Stimulated activated CD8-positive, alpha-beta memory T cell treated with anti-CD3 and anti-CD28 coated beads, Interleukin-7, amount 100 ng/mL, for 4 hours (primary cell): ENCODE measurements at places on chromosomes 3 and 15.

DNA sequence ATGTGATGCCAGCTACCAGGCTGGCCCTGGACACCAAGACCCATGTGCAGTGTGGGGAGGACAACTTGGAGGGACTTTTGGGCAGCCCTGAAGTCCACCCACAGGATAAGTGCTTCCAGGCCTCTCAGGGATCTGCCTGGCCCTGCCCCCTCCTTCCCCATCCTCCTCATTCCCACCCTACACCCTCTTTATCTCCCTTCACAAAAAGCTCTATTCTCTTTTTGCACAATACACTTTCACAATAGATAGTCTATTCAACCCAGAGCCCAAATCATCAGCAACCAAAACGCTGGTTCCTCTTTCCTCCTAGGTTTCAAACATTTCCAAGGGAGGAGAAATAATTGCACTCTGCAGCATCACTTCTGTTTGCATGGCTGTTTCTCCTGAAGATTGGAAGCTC is 7.8 kb upstream of the ZNF710 start:
- DNase-seq: no peak

DNA sequence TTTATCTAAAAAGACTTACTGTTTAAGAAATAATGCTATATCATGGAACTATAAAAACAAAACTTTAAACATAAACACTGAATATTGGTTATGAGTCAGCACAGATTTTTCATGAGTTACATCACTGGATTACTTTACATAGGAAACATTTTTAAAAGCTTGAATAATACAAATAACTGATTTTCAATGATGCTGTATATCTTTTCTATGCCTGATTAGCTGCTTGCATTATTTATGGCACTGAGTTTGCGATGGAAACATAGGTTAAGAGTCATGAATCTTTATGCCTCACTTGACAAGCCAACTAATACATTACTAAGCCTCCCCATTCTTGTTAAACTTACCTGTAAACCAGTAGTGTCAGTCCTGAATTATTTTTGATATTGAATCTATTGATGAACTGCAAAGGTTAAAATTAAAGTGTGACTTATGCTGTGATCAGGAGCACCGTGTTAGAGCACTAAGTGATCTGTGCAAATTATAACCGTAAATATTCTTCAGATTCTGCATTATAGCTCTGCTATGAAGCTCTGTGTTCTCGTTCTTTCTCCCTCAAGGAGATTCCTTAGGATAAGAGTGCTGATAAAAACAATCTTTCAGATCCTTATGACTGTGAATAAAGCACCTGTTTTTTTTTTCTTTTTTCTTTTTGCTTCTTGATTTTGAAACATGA is 437.3 kb upstream of the BCHE start:
- no peak for DNase-seq

GRCh38 chr3:123397921-123398785 is 50.7 kb downstream of the ADCY5 start:
- DNase-seq: no peak

GRCh38 chr3:8442993-8443650 is 58.5 kb upstream of the LMCD1 start:
- no peak for DNase-seq

DNA sequence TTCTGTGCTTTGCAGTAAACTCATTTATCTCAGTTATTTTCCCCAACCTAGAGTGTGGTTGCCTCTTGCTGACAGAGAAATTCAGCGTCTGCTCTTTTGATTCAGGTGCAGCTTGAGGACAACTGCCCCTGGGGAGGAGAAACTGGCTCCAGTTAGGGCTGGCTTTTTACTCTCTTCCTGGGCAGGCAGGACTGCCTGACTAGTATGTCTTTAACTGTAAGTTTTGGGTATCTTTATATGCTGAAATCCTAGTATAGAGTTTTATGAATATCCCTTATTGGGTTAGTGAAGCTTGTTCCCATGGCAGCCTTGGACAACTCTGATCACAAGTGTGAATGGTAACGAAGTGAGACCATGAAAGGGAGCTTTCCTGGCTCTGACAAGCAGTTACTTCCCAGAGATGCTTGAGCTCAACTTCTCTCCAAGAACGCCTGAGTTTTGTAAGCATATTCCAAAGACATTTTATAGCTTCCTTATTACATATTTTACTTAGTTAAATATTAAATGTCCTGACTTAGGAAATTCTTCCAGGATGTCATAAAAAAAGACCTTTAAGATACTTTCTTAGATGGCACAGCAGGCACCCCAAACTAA is 27.1 kb downstream of the CCNB2 start:
- DNase-seq: no peak

DNA sequence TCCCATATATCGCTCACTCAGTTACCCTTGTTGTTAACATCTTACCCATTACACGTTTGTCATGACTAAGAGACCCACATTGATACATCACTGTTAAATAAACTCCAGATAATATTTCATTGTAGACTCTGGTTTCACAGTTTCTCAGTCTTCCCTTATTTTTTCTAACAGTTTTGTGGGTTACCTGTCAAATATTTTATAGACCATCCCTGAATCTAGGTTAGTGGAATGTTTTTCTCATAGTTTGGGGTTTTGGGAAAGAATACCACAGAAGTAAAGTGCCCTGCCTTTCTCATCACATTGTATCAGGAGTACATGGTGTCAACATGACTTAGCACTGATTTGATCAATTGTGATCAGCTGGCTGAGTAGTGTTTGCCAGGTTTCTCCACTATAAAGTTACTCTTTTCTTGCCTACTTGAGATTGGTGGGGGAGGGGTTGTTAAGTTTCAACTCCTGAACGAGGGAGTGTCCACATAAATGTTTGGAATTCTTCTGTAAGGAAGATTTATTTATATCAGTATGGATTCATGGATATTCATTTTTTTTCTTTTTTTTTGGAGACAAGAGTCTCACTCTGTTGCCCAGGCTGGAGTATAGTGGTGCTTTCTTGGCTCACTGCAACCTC is 25.9 kb downstream of the RNF111 start:
- no peak for DNase-seq

- DNase-seq: no peak
Observed at GRCh38 chr15:94145046-94145445, 86.3 kb upstream of the MCTP2 start.

DNA sequence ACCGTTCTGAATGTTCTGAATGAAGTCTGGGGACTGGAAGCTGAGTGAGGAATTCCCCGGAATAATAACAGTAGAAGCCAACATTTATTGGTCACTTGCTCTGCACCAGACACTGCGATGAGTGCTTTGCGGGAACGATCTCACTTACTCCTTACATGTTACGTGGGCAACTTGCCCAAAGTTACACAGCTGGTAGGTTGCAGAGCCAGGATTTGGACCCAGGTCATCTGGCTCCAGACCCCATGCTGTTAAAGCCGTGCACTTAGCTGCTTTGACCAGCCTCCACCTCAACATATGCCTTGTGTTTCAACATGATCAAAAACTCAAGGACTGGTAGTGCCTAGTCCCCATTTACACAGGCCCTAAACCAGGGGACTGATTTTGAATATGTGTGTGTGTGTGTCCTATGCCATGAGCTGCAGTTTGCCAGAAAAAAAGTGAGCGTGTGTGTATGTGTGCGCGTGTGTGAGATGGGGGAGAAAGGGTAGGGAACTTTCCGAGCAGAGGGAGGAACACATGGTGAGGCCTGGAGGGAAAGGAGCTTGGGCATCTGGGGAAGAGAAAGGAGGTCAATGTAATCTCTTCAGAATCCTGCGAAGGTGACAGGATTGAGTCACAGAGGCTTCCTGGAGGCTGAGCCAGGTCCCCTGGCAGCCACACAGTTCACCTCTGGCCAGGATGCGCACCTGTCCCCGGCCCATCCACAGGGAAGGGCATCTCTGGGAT is 28.9 kb downstream of the LINGO1 start:
- DNase-seq: no peak

DNA sequence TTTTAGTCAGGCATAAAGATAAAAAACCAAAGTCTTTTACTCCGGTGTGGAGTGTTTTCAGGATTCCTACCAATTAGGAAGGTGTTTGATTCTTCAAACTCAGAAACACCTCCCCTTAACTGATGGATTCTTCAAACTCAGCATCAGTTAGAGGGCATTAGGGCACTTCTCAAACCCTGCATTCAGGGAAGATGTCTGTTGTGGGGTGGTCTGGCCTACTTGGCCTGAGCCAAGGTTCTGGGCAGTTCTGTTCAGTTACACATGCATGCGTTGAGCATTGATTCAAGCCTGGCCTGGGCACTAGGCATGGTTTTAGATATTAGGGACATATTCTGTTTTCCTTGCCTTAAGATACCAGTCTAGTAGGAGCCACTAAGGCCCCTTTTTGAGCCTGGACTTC is 1.0 kb downstream of the HGD start:
- no peak for DNase-seq

DNA sequence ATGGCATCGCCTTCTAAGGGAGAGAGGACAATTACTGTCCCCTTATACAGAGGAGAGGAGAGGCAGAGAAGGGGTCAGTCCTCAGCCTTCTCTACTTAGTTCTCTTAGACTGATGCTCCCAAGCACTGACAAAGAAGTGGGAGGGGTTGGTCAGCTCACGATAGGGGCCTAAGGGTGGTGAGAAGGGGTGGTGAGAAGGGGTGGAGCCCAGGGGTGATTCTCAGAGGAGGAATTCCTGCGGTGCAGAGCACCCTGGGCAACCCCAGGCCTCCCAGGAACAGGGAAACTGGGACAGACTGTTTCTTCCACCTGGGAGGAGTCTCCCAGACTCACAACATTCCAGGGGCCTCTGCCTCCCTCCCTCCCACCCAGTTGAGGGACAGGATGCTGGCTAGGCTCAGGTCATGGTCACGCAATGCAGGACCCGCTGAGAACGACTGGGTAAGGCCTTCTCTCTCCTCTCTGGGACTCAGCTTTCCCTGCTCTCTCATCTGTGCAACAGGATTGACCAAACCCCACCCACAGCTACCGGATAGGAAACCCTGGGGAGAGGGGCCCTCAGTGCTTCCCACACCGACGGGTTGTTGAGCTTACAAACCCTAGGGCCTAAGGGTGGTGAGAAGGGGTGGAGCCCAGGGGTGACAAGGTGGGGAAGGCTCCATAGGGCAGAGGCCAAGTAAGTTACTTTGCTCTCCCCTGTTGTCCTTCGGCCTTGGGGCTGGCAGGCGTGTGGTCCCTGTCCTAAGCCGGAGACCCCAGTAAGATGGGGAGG is 1.5 kb downstream of the TPRA1 start:
- DNase-seq: no peak

DNA sequence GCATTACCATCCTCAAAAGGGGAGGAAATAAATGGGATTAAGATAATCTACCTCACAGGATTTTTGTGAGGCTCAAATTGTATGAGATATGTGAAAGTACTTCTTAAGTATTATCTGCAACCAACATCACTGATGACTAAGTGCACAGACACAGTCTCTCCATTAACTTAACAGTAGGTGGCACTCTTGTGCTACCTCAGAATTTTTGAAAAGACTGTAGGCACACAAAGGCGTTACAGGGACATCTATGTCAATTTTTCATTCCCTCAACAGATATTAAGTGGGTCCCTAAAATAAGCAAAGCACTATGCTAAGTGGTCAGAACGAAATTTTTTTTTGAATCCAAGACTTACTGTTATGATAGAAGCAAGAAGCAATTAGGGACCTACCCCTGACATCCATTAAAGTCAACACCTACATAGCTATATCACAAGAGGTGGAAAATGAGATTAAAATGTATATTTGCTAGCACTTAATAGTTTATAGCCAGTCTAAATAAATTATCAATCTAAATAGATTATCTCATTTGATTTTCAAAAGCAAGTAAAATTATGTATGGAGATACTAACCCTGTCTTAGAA is 52.9 kb downstream of the RYK start:
- DNase-seq: no peak

DNA sequence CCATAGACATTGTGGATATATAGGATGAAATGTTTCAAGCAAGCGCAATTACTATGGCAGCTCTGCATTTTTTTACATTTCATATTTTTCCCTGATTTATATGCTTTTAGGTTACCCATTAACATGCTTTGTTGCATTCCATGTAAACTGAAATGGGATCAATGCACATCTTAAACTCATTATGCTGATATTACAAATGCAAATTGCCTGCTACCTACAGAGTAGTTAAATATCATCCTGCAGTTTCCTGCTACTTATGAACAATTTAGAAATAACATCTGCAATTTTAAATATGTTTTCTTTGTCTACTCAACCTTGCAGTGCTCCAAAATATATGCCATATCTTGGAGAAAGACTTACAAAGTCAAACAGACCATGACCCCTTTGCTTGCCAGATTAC is 526.9 kb upstream of the NECTIN3 start:
- no peak for DNase-seq

- no peak for DNase-seq
Observed at GRCh38 chr3:114691871-114692270, 398.0 kb downstream of the TIGIT start.

GRCh38 chr3:49173116-49173791 is 1.9 kb downstream of the KLHDC8B start:
- no peak for DNase-seq

- no peak for DNase-seq
Observed at GRCh38 chr3:187610981-187611511, 59.1 kb downstream of the SST start.

- DNase-seq: no peak
Observed at GRCh38 chr15:74573987-74574386, 33.0 kb downstream of the ARID3B start.

GRCh38 chr3:51585197-51585596 is 46.7 kb downstream of the RAD54L2 start:
- no peak for DNase-seq

GRCh38 chr3:194075088-194075615 is 60.8 kb upstream of the HES1 start:
- no peak for DNase-seq

GRCh38 chr15:66673410-66674322 is 28.4 kb upstream of the SMAD6 start:
- DNase-seq: no peak

DNA sequence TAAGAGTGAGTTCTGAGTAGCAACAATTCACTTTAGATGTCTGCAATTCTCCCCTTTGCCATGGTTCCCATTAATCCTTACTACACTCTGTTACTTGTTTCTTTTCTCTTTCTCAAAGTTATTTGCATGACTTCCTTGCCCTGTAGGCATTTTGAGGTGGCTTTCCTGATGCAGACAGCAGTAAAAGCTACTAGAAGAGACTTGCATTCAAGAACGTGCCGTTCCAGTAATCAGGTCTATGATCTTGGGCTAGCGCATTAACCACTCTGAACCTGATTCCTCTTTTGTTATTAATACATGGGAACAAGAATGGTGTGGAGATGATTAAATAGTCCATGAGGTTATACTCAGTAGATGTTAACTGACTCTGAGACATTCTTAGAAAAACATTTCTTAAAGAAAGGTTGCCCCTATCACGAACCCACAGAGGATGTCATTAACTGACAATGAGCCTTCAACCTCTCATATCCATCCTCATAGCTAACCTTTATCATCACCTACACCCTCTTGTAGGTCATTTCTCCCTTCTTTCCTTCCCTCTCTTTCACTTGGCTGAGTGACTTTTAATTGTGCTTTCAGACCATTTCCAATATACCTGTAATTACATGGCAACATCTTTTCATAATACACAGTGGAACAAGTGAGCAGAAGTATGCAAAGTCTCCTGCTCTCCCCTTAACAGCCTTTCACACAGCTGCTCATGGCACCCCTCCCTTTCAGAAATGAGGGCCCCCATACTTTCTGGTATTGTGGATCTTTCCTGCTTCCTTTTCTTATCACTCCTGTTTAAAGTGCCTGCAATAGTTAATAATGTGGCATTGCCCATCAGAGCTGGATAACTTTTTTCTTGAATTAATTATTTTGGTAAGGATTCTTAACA is 175.9 kb downstream of the CHST2 start:
- no peak for DNase-seq
